Ureter (tissue), 1 donor: ENCODE measurements at places on chromosomes 7 and 10. TPM values are rescaled to one million over a fixed set of nuclear protein-coding genes. Genes with fewer than 3 reads are reported as not detected.

Gene ACSM6
- 1.8 TPM for total RNA-seq

- DNase-seq: no peak
Observed at GRCh38 chr7:108456845-108457540, 757 bp upstream of the NRCAM start.

Gene NUTM2D
- 9.3 TPM for total RNA-seq

- no peak for DNase-seq
Observed at GRCh38 chr10:113313048-113313602, 239.7 kb upstream of the HABP2 start.

- DNase-seq: no peak
Observed at GRCh38 chr7:93810561-93810960, 80.0 kb downstream of the TFPI2 start.

DNA sequence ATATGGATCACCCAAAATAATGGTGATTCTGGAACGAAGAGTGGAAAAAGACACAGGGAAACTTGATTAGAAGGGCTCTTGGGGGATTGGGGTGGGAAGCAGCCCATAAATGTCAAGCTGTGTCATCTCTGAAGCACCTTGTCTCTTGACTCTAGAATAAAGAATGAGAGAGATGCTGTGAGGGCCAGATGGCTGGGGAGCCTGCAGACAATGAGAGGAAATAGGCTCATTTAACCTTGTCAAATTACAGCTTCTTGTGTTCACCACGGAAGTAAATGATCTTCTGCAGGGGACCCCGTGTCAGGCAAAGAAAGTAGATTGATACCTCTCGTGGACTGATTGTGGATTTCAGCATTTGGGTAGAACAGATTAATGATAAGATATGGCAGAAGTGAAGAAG lies 159.3 kb downstream of the ST7 start:
- DNase-seq: no peak

Gene IFIT3
- total RNA-seq: 10.2 TPM

DNA sequence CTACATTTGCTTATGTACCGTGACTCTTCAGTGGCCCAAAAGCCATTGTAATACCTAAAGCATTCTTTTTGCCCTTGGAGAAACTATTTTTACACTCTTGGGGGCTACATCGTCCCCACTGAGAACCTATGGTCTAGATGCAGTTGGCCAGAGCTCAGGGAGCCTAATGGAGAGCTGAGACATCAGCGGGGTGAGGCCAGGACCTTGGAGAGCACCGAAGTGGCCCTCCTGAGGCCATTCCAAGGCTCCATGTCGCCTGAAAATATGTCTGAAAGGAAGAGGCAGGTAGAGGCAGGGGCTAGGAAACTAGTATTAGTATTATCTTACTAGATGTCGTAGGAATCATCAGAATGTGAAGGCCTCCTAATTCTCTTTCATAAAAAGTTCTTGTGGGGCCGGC lies 4.9 kb downstream of the PKD2L1 start:
- DNase-seq: no peak

DNA sequence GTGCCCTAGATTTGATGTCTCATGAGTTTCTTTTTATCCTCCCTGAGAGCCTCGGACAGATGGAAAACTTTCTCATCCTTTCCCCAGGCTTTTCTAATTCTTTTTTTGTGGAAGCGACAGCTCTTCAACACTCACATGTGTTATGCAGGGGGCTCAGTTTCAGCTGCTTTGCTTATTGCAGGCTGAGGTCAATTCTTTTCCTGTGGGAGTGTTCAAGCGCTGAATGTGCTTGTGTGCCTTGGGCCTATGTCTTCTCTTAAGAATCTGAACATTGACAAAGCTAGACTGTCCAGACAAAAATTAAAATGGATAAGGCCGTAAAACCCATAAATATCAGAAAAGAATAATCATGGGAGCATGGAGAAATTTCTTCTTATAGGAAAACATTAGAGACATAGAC lies 125.2 kb upstream of the STEAP4 start:
- no peak for DNase-seq

GRCh38 chr7:84154991-84155781 lies 39.4 kb downstream of the SEMA3A start:
- no peak for DNase-seq

DNA sequence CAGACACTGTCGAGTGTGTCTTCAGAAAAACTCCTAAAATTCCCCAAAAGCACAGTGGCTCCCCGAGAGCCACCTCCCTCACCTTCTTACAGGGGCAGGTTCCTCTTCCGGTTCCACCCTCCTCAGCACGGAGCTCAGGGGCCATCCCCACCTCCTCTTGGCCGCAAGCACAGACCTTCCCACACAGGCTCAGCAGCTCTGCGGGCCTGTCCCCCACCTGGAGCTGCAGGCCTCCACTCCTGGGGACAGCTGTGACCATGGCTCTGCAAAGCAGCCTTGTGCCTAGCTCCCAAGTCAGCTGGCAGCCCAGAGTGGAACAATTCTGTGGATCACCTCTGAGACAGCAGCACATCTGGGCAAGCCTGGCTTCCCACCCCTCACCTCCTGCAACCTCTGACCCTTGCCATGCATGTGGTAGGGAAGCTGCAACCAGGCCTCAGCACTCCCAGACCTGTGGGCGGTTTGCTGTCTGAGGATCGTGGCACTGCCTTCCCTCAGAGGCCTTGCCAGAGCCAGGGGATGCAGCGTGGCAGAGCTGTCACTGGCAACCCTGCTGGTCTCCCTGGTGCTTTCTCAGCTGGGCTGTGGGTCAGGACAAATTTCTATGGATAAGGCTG lies 79.7 kb downstream of the ALOX5 start:
- no peak for DNase-seq
